Lower lobe of right lung (tissue), 2 donors: ENCODE measurements at places on chromosomes 11 and 22.

DNA sequence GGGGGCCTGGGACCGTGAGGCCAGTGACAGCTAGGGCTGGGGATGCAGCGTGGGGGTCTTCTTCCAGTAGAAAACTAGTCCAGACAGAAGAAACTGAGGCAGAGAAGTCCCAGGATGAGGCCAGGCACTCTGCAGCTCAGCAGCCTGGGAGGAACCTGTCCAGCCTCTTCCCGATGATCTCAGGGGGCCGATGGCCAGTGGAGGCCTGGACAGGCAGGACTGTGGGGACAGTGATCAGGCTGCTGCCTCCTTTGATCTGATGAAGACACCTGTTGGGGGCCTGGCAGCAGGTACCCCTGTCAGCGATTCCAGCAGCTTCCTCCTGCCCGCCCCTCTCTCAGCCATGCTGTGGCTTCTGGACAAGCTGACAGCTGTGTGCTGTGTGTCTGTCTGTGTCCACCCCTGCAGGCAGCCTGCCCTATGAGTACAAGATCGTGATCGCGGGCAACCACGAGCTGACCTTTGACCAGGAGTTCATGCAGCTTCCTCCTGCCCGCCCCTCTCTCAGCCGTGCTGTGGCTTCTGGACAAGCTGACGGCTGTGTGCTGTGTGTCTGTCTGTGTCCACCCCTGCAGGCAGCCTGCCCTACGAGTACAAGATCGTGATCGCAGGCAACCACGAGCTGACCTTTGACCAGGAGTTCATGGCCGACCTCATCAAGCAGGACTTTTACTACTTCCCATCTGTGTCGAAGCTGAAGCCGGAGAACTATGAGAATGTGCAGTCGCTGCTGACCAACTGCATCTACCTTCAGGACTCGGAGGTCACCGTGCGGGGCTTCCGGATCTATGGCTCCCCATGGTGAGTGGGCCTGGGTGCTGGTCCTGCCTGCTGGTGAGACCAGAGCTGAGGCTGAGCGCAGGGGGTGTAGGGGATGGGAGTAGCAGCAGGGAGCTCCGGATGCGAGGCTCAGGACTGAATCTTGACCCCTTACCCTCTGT, 62.6 kb downstream of the MPPED1 start:
- no peak for DNase-seq

DNA sequence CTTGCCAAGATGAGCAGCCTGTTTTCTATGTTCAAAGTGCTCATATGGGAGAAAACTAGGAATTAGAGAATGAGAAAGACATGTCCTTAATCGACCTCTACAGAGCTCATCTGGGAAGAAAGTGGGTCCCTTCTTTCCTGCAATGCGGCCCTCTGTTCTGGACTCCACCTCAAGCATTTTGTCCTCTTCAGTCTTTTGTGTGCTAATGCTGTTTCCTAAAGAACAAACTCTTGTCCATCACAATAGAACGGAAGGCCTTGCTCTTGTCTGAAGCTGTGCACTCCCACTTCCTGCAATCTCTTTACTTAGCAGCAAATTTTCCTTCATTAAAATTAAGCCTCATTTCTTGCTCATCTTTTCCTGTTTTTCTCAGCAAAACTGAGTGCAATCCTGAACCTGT, 206.6 kb downstream of the OPCML start:
- DNase-seq: no peak

DNA sequence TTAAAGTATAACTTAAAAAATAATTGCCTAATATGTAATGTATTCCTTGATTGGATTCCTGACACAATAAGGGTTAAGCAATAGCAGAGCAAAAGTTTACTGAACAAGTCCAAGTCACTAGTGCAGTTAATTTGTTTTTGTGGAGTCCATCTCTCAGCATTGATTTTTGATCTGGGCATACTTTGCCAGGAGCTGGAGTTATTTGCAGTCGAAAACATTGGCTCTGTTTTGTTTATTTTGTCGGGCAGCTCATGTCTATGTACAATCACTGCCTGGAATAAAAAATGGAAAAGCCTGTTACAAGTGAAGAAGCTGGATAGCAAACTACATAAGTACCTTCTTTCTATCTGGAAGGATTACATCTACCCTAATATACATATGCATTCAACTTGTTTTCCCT, 625.2 kb downstream of the CNTN5 start:
- no peak for DNase-seq

DNA sequence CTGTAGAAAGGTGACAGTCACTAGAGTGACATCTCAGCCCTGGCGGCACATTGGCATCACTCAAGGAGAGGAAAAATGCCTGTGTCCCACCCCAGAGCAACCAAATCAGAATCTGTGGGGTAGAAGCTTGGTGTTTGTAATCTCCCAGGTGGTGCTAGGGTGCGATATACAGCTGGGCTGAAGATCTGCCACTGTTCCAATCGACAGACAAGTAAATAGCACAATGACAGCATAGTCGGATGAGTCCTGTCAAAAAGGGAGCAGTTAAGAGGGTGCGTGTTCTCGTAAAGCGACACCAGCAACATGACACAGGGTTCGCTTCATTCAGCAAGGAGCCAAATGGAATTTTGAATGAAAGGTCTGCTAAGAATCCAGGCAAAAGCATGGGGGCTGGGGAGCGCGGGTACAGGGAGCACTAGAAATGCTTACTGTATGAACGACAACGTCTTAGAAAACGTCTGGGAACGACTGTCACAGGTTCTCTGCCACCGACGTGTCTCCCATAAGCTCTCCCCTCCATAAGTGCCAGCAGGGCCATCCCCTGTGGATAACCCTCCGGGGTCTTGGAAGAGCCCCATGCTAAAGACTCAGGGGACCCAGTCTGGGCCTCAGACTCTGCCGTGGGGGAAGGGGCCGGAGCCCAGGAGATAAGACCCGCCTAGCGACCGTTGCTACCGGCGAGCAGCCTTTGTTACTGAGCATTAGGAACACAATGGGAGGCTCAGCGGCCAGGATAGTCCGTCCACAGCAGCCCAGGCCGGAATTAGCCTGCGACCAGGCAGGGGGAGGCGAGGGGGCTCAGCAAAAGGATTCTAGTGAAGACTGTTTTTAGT, 20.8 kb downstream of the ADA2 start:
- DNase-seq: peak; percentile 59

GRCh38 chr11:74634537-74634936, 42.2 kb downstream of the POLD3 start:
- DNase-seq: no peak

GRCh38 chr11:64103277-64103985, 62.5 kb downstream of the MACROD1 start:
- no peak for DNase-seq
